ENCODE measurements at places on chromosomes 5 and 9.

DNA sequence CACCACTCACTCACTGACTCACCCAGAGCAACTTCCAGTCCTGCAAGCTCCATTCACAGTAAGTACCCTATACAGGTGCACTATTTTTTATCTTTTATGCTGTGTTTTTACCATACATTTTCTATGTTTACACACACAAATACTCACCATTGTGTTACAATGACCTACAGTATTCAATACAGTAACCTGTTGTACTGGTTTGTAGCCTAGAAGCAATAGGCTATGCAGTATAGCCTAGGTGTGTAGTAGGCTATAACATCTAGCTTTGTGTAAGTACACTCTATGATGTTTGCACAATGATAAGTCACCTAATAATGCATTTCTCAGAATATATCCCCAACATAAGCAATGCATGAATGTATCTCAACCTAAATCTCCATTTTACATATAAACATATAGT lies 541.1 kb downstream of the NR2F1-AS1 start:
- no peak for DNase-seq

DNA sequence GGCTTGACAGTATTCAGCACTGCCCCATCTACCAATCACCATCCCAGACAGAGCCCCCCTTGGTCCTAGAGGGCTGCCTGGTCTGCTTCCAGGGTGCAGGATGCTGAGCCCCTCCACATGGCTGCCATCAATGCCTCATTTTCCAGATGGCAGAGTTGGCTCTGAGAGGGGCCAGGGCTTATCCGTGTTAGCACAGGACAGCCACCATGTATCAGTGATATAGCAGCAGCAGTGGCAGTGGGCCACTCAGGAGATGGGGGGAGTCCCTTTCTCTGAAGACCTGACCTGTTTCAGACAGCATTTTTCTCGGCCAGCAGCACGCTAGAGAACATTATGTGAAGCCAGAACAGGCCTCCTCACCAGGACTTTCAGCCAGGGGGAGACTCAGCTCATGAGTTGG lies 1.6 kb upstream of the SMIM32 start:
- DNase-seq, result no peak

GRCh38 chr9:28801144-28801799 lies 1228.0 kb upstream of the C9orf72 start:
- no peak for DNase-seq

GRCh38 chr9:5557606-5558587 lies 47.6 kb downstream of the PDCD1LG2 start:
- no peak for DNase-seq
